ENCODE measurements at places on chromosomes 12 and 14.

- DNase-seq: no peak
These were observed 36.5 kb downstream of the WBP11 start for GRCh38 chr12:14766649-14767215.

DNA sequence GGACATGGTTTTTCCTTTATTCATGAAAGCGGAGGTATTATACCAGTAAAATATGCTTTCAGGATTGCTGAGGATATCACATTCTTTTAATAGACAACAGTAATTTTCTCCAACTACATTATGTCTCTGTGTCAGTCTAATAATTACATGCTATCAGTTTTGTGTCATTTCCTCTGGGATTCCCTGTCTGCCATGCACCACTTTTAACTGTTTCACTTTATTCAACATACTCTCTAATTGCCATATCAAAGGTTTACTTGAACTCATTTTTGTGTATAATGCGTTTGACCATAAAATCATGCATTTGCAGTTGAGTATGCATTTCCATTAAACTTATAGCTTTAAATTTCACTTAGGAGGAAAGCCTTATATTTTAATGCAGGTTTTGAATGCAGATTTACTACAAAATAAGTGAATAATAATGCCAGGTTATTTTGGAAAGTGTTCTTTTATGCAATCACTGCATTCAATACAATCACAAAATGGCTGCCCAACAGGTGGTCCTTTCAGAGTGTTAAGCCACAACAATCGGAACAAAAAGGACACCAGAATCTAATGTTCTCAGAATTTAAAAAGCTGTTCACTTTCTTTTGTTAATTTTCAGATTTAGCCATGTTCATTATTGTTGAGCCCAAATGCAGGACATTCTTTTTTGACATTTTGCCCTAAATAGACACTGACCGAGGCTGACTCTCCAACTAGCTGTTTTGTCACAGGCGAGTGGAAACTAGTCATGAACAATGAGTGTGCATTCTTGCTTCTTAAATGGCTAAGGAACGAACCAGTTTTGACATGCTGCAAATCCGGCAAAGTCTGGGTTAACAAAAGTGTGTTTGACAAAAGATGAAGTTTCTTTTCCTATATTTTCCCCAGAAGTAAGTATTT lies 40.9 kb downstream of the MBIP start:
- peak; percentile 80 for DNase-seq

- no peak for DNase-seq
These were observed 40.8 kb downstream of the TGFB3 start for GRCh38 chr14:75941030-75941429.

GRCh38 chr14:50423529-50423928 lies 26.8 kb upstream of the CDKL1 start:
- no peak for DNase-seq

- no peak for DNase-seq
These were observed 15.5 kb downstream of the PLEK2 start for GRCh38 chr14:67396381-67396970.

DNA sequence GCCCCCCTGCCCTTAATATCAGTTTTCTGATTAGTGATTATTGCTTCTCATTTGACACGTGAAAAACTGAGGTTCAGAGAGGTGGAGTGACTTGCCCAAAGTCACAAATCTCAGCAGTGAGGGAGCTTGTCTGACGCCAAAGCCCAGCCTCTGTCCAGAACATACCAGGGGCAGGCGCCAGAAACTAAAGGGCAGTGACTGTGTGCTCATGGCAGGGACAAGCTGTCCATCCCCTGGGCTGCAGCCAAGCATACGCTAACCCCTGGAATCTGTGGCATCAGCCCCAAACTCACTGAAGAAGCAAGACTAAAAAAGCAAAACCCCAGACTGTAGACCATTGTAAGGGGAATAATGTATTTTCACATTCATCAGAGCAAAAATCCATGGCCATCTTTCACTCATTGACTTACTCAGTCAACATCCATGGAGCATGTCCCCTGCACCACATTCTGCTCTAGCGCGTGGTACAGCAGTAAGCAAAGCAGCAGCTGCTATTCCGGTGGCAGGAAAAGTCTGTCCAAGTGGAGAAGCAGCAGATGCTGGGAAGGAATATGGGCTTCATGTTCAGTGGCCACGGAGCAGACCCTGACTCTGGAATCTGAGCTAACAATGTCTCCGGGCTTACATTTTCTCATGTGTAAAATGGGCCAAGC lies 1.5 kb upstream of the SERPINA4 start:
- DNase-seq: no peak

DNA sequence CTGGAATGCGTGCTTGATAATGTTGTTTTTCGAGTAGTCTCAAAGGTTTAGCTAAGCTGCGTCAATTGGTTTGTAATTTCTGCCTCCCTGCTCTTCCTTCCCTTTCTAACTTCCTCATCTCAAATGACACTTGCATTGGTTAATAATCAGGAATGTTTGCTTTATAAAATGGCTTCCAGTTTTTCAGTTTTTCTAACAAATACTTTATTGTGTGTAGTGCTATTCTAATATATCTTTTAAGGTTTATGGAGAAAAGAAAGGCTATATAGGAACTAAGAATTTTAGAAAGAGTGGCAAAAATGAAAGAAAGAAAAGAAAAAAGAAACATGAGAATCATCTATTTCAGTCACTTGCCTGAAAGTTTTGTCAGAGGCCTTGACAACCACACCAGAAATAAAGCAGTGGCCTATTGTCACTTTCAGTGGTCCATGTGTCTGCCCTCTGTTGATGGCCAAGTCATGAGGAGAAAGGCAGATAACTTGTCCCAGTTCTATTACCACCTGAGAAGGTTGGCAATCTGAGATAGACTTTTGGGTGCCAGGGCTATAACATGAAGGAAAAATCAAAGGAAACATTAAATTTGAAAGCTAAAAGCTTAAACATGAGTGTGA lies 221.9 kb upstream of the KITLG start:
- no peak for DNase-seq

DNA sequence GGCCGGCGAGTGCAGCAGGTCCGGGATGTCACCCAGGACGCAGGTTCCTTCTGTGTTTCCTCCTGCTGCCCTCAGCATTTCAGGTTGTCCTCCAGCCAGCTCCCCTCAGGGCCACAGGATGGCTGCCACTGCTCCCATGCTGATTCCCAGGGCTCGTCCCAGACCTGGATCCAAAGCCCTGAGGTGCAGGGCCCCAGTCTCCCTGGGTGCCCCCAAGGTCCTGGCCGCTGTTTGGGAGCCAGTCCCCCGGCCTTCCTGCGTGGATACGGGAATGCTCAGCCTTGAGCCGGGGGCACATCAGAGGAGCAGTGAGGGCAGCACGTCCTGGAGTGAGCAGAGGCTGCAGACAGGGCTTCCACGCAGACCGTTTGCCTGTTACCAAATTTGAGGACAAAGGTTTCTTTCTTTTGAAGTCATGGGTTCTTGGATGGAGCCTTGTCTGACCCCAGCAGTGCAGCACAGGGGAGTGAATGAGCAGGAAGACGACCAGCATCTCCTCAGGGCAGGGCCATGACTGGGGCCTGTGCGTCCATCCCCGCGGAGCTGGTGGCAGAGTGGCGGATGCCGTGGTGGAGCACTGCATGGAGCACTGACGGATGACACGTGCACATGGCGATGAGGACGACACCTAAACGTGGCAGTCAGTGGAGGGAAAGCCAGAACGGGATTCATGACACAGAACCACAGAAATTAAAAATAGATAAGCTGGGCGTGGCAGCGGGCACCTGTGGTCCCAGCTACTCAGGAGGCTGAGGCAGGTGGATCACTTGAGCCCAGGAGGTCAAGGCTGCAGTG lies 12.5 kb upstream of the CACNA2D4 start:
- no peak for DNase-seq

GRCh38 chr14:71339650-71340415 lies 432.6 kb downstream of the PCNX1 start:
- DNase-seq: no peak

GRCh38 chr12:24845615-24846014 lies 103.3 kb downstream of the BCAT1 start:
- DNase-seq: no peak

GRCh38 chr12:113290506-113290905 lies 44.4 kb downstream of the SLC8B1 start:
- DNase-seq: no peak

GRCh38 chr12:80632835-80633234 lies 74.6 kb upstream of the MYF6 start:
- DNase-seq: peak; percentile 70

GRCh38 chr14:100441271-100441947 lies 118.3 kb downstream of the SLC25A47 start:
- DNase-seq: no peak

- DNase-seq: no peak
These were observed 131.4 kb upstream of the OR4E1 start for GRCh38 chr14:21804981-21805380.

DNA sequence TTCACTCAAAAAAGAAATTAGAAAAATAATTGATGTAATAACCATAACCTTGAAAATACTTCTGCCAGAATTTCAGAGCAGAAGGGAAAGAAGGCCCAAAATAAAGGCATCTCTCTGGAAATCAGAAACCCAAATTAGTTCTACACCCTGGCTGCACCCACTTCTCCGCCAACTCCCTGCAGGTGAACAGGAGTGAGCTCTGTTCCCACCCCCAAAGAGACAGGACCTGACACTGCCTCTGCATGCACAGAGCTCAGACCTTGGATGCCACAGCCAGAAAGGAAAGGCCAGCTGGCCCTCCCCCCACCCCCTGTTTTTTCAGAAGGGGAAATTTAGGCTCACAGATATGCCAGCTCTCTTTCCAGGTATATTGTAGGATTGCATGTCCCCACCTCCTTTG lies 228.2 kb downstream of the BCL11B start:
- DNase-seq: no peak

DNA sequence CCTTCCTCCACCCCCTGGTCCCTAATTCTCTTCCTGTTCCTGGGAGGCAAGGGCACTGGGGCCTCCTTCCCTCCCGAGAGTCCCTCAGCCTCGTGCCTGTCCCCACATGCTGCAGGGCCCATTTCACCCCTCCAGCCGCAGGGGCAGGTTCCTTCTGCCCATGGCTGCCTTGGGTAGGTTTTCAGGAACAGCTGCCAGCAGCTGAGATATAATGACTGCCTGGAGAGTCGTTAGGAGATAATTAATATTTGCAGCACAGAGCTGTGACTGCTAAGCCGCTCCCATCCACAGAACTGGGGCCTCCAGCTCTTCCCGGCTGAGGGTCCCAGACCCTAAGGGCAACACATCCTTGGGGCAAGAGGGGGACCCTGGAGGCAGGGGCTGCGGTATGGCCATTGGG lies 211.9 kb upstream of the LHX5 start:
- no peak for DNase-seq

GRCh38 chr12:28216016-28216415 lies 25.8 kb downstream of the CCDC91 start:
- DNase-seq: no peak

GRCh38 chr14:83260751-83261150 lies 1727.1 kb upstream of the SEL1L start:
- no peak for DNase-seq

DNA sequence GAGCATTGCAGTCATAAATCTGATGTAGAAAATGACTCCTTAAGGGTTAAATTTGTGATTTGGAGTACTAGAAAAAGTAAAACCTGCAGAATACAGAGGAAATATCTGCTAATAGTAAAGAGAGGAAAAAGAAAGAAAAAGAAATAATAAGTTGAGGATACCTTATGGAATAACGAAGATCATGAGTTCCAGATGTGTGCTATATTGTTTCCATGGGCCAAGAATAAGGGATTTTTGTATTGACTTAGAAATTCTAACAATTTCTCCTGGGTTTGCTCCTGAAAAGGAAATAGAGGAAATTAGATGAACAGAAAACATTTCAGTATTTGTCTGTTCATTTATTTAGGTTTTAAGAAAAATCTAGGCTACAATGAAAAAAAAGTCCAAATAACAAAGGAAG lies 115.3 kb downstream of the ALG10B start:
- no peak for DNase-seq

GRCh38 chr12:91651728-91652127 lies 469.1 kb upstream of the DCN start:
- DNase-seq: no peak

- DNase-seq: no peak
These were observed 16.3 kb downstream of the ELK3 start for GRCh38 chr12:96210376-96211055.

All from HAP-1 (cell line).